Suppressor macrophage treated with lipopolysaccharide for 4 hours (primary cell): ENCODE measurements at places on chromosomes 16 and 17.
A peak's percentile ranks its signal among the peaks of the same experiment; 100 is the strongest.

- DNase-seq = peak; percentile 95
Observed at GRCh38 chr17:14352136-14352535, 51.3 kb downstream of the HS3ST3B1 start.

DNA sequence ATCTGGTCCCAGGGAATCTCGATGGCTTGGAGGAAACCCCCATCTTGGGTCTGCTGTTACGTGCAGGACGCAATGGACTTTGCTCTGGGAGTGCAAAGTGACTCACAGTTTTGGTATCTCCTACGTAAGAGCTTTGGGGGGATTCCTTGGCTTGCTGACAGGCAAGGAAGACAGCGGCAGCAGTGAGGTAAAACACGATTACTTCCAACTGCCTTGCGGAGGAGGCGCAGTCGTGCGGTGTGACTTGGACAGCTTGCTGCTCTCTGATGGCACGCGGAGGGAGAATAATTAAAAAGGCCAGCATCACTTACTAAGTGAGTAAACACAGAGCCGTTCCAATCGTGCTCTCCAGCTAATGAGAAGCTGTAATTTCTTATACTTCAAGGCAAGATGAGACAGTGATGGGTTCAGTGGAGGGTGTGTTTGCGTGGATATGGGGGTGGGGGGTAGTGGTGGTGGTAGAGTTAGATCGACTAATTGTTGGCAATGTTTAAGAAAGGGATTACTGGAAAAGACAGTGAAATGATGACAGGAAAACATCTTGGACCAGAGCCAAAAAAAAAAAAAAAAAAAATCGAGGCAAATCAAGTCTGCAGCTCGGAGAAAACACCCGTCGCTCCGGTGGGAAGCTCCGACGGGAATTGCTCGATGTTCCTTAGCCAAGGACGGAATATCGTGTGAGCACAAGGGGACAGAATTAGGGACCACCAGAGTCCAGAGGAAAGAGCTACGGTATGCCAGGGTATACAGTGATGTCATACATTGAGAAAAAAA, 184.8 kb upstream of the ZFHX3 start:
- no peak for DNase-seq

GRCh38 chr17:49971848-49972485, 3.0 kb downstream of the DLX4 start:
- DNase-seq = peak; percentile 42

DNA sequence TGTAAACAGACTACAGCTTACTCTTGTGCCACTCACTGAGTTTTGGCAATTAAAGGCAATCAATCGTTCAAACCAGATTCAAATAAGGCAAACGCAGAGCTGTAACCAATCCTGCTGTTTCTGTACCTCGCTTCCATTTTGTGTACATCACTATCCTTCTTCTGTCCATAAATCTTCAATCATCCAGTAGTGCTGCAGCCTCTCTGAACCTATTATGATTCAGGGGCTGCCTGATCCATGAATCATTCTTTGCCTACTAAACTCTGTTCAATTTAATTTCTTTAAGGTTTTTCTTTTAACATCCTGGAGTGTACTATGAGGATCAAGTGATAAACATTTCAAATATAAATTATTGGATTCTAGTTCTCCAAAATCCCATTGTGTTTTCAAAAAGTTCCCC, 93.9 kb downstream of the CEP112 start:
- no peak for DNase-seq

GRCh38 chr17:65365169-65365568, 196.3 kb downstream of the AXIN2 start:
- DNase-seq = no peak

- no peak for DNase-seq
Observed at GRCh38 chr17:68403122-68403521, 54.2 kb downstream of the WIPI1 start.

DNA sequence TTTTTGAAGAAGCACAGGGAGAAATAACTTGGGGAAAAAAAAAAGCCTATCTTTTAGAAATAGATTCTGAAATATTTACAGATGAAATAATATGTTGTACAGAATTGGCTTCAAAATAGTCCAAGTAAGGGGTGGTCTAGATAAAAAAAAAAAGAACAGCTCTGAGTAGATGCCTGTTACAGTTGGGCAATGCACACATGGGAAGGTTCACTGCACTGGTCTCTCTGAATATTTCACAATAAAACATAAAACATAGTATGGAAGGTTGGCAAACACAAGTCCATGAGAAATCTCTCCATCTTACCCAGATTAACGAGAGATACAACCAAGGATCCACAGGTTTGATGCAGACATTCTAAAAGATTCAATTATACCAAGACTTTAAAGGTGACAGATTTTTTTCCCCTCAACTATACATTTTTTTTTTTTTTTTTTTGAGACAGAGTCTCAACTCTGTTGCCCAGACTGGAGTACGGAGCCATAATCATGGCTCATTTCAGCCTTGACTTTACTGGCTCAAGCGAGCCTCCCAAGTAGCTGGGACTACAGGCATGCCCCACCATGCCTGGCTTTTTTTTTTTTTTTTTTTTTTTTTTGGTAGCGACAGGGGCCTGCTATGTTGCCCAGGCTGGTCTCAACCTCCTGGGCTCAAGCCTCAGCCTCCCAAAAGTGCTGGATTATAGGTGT, 58.0 kb downstream of the KANSL1 start:
- no peak for DNase-seq

GRCh38 chr17:59399914-59400313, 68.5 kb downstream of the YPEL2 start:
- no peak for DNase-seq
